Activated naive CD8-positive, alpha-beta T cell treated with anti-CD3 and anti-CD28 coated beads, Interleukin-2, amount 10 ng/mL, durations not matched to agents 7 days and 5 days (primary cell): ENCODE measurements at places on chromosomes 3 and 15. TPM values are rescaled to one million over a fixed set of nuclear protein-coding genes. Genes with fewer than 3 reads are reported as not detected.

Gene TMCO5A
- total RNA-seq, result not detected

Gene PXK
- 41.5 TPM for total RNA-seq

Gene PP2D1
- total RNA-seq, result not detected

DNA sequence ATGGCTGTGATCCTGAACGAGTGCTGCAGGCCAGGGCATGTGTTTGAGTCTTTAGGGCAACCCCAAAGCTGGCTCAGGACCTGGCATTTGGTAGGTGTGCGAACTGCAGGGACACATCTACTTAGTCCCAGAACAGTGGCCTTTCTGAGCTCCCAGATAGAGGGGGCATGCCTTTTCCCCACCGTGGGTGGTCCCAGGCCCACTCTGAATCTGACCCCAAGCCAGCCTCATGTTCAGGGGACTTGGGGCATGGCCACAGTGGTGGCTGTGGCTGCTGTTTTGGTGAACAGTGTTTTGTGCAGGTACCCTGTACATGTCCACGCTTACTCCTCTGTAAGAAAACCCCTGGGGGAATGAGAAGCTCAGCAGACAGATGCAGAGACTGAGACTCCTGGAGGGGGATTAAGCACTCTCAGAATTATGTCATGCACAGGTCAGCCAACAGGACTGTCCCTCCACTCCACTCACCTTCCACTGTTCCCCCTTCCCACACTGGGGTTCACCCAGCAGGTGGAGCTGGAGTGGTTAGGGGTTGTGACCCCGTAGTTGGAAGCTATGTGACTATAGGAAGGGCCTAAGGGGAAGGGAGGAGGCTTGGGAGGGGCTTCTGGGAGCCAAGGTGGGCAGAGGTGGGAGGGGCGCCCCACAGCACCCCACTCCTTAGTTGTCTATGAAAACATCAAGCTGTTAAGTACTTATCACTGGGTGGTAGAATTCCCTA, 16.4 kb downstream of the ESYT3 start:
- H3K36me3 ChIP-seq, result no peaks in the 10 kb centered on the region
- no peak overlapping the region for H3K27ac ChIP-seq
- peaks cover 8% of the 10 kb centered on the region for H3K27me3 ChIP-seq

GRCh38 chr15:76285241-76285825, 25.9 kb downstream of the ETFA start:
- DNase-seq, result no peak
- H3K4me1 ChIP-seq, result peaks cover 17% of the 10 kb centered on the region
- H3K27me3 ChIP-seq, result no peaks in the 10 kb centered on the region
- no peak overlapping the region for H3K4me3 ChIP-seq
- H3K36me3 ChIP-seq, result peaks cover 21% of the 10 kb centered on the region

Gene PPM1L
- total RNA-seq, result 4.6 TPM

DNA sequence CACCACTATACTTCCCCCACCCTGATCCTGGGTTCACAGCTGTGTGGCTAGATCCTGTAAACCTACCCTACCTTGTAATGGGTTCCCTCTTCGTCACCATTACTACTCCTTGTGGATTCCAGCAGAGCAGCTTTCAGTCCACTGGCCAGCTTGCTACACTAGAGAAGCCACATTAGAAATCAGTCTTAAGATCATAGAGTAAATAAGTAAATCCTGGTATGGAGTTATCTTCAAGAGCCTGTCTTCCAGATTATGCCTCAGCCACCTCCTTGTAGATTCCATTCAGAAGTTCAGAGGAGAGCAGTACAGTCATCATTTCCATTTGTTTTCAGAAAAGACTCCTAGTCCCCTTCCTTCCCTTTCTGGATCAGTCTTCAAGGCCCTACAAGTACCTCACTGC, 123.7 kb downstream of the ALDH1A2 start:
- H3K4me1 ChIP-seq, result no peaks in the 10 kb centered on the region
- no peak for DNase-seq
- H3K4me3 ChIP-seq, result no peak overlapping the region
- peaks cover 35% of the 10 kb centered on the region for H3K27me3 ChIP-seq
- H3K27ac ChIP-seq, result no peak overlapping the region
- H3K36me3 ChIP-seq, result no peaks in the 10 kb centered on the region
